ENCODE measurements at places on chromosomes 5 and 9.

DNA sequence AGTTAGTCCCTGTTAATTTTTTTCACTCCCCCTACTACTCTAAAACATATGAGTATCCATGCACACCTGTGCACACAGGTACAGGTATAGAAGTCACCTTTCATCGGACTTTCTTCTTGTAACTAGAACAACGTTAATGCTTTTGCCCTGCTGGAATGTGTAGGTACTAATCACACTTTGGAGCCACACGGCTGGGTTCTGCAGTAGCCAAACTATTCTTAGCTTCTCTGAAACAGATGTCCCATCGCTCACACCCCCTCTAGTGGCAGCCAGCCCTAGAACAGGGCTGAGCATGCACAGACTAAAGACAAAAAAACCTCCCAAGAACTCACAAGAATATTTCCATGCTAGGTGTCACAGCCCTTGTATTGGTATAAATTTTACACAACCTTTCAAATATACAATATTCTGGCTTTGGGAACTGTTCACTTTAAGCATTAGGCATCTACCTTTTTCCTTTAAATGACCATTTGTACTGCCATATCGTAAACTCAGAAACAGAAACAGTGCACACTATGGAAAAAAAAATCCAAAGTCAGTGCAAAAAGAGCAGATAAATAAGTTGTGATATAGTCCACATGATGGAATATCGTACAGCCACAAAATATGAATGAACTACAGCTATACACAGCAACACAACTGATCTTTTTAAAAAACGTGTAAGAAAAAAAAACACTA lies 64.0 kb downstream of the RETREG1 start:
- H3K36me3 ChIP-seq = no peaks in the 10 kb centered on the region
- DNase-seq = peak; percentile 49
- H3K4me3 ChIP-seq = no peak overlapping the region
- H3K27ac ChIP-seq = no peak overlapping the region
- peaks cover 6% of the 10 kb centered on the region for H3K4me1 ChIP-seq

DNA sequence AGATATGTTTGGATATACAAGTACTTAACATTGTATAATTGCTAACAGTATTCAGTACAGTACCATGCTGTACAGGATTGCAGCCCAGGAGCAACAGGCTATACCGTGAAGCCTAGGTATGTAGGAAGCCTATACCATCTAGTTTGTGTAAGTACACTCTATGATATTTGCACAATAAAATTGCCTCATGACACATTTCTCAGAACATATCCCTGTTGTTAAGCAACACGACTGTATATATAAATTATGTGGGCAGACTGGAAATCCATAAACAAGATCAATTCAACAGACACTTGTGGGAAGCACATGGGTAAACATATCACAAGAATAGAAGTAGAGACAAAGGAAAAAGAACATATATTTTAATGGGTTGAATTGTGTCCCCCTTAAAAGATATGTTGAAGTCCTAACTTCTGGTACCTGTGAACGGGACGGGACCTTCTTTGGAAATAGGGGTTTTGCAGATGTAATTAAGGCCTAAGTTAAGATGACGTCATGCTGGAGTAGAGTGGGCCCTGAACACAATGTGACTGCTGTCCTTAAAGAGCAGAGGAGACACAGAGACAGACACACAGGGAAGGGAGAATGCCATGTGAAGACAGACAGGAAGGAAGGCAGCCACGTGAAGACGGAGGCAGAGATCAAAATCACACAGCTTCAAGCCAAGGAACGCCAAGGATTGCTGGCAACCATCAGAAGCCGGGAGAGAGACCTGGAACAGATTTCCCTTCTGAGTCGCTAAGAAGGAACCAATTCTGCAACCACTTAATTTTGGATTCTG lies 76.3 kb downstream of the SCAI start:
- H3K27ac ChIP-seq = no peak overlapping the region
- H3K27me3 ChIP-seq = no peaks in the 10 kb centered on the region
- no peaks in the 10 kb centered on the region for H3K4me1 ChIP-seq
- no peak overlapping the region for H3K4me3 ChIP-seq
- DNase-seq = no peak

DNA sequence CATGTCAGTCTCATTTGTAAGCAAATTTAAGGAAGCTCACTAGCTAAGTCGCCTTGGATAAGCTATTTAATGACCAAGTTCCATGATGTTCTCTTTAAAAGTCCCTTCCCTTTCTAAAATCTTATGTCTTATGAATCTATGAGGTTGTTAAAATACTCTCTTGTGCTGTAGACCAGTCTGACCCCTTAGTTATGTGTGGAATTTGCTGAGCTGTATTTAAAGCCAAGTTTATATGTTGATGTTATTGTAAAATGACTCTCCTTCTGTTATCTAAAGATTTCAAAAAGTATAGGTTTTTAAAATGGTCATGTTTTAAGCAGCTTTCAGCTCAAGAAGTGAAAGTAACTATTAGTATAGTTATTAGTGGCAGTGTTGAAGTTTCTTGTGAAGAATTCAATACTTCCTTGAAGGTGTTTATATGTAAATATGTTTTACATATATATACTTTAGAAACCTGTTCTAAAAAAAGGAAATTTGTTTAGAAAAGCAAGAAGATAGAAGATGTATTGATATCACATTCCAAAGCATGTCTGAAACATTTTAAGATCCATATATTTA lies 92.2 kb downstream of the CDC42SE2 start:
- H3K36me3 ChIP-seq = peaks cover 4% of the 10 kb centered on the region
- H3K27ac ChIP-seq = no peak overlapping the region
- no peaks in the 10 kb centered on the region for H3K27me3 ChIP-seq
- H3K4me3 ChIP-seq = no peak overlapping the region
- DNase-seq = no peak

GRCh38 chr5:98510143-98510985 lies 263.1 kb upstream of the RGMB start:
- H3K27me3 ChIP-seq = no peaks in the 10 kb centered on the region
- no peak overlapping the region for H3K27ac ChIP-seq
- DNase-seq = no peak
- H3K4me3 ChIP-seq = no peak overlapping the region

GRCh38 chr5:50699737-50700136 lies 33.3 kb downstream of the PARP8 start:
- H3K4me3 ChIP-seq = no peak overlapping the region
- no peaks in the 10 kb centered on the region for H3K36me3 ChIP-seq
- no peaks in the 10 kb centered on the region for H3K27me3 ChIP-seq
- no peaks in the 10 kb centered on the region for H3K4me1 ChIP-seq
- H3K27ac ChIP-seq = no peak overlapping the region

DNA sequence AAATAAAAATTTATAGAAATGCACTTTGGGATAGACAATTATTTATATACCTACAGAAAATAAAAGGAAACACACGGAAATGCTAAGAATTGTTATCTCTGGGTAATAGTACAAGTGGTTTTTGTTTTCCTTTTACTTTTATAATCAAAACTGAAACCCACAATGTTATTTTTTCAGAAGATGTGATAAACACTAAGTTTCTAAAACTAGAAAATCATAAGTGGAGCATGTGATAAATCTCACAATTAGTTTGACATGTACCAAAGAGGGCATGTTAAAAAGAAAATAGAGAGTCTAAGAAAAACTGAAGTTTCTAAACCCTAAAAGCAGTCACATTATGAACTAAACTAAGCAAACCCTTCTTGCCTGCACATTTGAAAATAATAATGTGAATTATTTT lies 61.1 kb downstream of the OXCT1 start:
- no peaks in the 10 kb centered on the region for H3K4me1 ChIP-seq
- no peak overlapping the region for H3K27ac ChIP-seq
- H3K4me3 ChIP-seq = no peak overlapping the region
- H3K27me3 ChIP-seq = no peaks in the 10 kb centered on the region
- DNase-seq = no peak

GRCh38 chr5:74454263-74455030 lies 186.1 kb downstream of the ENC1 start:
- no peaks in the 10 kb centered on the region for H3K4me1 ChIP-seq
- H3K36me3 ChIP-seq = no peaks in the 10 kb centered on the region
- H3K27ac ChIP-seq = no peak overlapping the region
- H3K27me3 ChIP-seq = no peaks in the 10 kb centered on the region

- H3K4me1 ChIP-seq = no peaks in the 10 kb centered on the region
- DNase-seq = no peak
- no peaks in the 10 kb centered on the region for H3K36me3 ChIP-seq
Observed at GRCh38 chr9:116789081-116789480, 102.0 kb downstream of the TRIM32 start.

DNA sequence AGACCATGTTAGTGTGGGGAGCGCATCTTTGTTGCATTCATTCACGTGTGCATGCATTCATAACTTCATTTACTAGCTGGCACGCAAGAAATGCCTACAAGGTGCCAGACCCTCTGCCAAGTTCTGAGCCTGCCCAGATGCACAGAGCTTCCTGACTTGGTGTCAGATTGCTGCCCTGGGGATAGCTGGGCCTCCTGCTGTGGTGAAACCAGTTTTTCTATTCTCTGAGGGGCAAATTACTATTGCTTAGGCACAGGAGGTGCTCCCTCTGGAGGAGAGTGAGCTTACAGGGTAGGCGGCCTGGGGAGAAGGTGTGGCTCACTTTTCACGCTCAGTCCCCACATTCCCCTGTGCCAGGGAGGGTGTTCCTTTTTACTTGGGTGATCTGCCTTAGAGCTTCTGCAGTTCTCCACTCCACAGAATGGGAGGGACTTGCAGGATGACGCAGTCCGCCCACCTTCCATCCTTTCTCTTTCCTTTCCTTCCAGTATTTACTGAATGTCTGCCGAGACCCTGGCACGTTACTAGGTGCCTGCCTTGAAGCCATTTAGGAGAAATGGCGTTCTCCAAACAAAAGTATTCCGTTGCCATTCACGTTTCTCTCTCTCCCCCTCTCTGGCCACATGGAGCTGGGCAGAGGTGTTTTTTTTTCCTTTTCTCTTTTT lies 27.9 kb upstream of the CTNNA1 start:
- H3K36me3 ChIP-seq = no peaks in the 10 kb centered on the region
- peak overlapping the region; percentile 69 for H3K27ac ChIP-seq
- no peak overlapping the region for H3K4me3 ChIP-seq
- DNase-seq = peak; percentile 86
- peaks cover 22% of the 10 kb centered on the region for H3K4me1 ChIP-seq

- no peak overlapping the region for H3K27ac ChIP-seq
- H3K4me1 ChIP-seq = no peaks in the 10 kb centered on the region
- no peak overlapping the region for H3K4me3 ChIP-seq
- no peak for DNase-seq
- no peaks in the 10 kb centered on the region for H3K27me3 ChIP-seq
- no peaks in the 10 kb centered on the region for H3K36me3 ChIP-seq
Observed at GRCh38 chr5:39120052-39120420, 45.8 kb upstream of the RICTOR start.

- peaks cover 15% of the 10 kb centered on the region for H3K27me3 ChIP-seq
- H3K27ac ChIP-seq = no peak within 1 kb of the TSS
- no peak for DNase-seq
- H3K4me1 ChIP-seq = no peaks in the 10 kb centered on the region
- H3K4me3 ChIP-seq = no peak within 1 kb of the TSS
Observed at GRCh38 chr5:177995691-177996595, at the start of gene PROP1. TSS of gene PROP1 (minus strand) at chr5:177996242. CDS start at chr5:177995933, 309 bp downstream.

DNA sequence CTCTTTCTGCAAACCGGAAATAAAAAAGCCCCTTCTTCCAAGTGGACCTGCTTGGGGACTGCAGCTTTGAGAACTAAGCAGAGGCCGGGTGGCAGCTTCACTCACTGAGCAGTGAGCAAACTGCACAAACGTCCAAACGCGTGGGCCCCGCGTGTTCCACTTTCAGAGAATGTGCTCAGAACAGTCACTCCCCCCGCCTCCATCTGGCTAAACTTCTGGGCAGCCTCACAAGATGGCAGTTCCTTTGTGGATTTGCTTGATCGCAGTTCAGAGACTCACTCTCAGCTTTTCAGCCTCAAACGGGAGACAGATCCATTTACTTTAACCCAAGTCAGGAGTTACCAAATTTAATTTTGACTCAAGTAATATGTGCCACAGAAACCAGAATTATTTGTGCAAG lies 216.6 kb downstream of the TLE1 start:
- H3K4me3 ChIP-seq = no peak overlapping the region
- no peak overlapping the region for H3K27ac ChIP-seq
- H3K27me3 ChIP-seq = no peaks in the 10 kb centered on the region
- H3K4me1 ChIP-seq = no peaks in the 10 kb centered on the region

DNA sequence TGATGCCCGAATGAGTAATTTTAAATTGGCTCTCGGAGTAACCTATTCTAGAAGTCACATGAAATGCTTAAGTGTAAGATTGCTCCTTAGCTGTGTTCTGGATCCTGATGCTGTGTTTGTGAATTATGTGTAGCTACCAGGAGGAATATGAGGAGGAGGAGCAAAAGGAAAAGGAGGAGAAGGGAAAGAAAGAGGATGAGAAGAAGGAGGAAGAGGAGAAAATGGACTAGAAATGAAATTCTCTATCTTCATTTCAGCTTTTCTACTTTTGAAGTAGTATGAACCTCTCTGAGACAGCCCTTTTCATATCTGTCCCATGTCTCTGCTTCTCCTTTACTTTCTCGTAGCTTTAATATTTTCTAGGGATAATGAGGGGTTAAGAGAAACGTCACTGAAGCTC lies 119.4 kb upstream of the ACTBL2 start:
- DNase-seq = no peak
- no peaks in the 10 kb centered on the region for H3K36me3 ChIP-seq
- H3K27ac ChIP-seq = no peak overlapping the region
- no peak overlapping the region for H3K4me3 ChIP-seq
- H3K27me3 ChIP-seq = no peaks in the 10 kb centered on the region

DNA sequence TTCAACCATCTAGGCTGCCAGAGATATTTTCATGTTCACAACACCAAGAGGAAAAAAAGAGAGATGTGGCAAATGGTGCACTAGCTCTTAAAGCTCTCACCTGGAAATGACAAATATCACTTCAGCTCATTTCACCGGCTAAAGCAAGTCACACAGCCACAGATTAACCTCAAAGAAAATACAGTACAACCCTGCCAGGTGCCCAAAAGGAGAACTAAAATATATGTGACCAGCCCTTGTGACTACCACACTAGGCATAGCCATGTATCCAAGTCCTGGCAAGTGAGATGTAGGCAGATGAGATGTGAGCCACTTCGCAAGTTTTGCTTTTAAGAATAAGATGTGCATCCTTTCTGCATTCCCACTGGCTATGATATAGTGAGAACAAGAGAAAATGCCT lies 41.4 kb downstream of the AGTPBP1 start:
- no peaks in the 10 kb centered on the region for H3K27me3 ChIP-seq
- H3K4me3 ChIP-seq = no peak overlapping the region
- H3K36me3 ChIP-seq = no peaks in the 10 kb centered on the region
- DNase-seq = no peak
- H3K4me1 ChIP-seq = no peaks in the 10 kb centered on the region

GRCh38 chr5:67233075-67233474 lies 36.5 kb upstream of the CD180 start:
- 0 out of 2 replicates have a peak, but pooled peaks cover 2% of the 10 kb centered on the region for H3K4me1 ChIP-seq
- no peaks in the 10 kb centered on the region for H3K27me3 ChIP-seq
- no peak for DNase-seq
- no peaks in the 10 kb centered on the region for H3K36me3 ChIP-seq

- H3K27ac ChIP-seq = no peak overlapping the region
- no peaks in the 10 kb centered on the region for H3K4me1 ChIP-seq
- H3K36me3 ChIP-seq = no peaks in the 10 kb centered on the region
- DNase-seq = no peak
Observed at GRCh38 chr5:20248118-20248517, 260.1 kb upstream of the CDH18 start.

- peaks cover 8% of the 10 kb centered on the region for H3K27me3 ChIP-seq
- DNase-seq = no peak
- no peak overlapping the region for H3K27ac ChIP-seq
- no peaks in the 10 kb centered on the region for H3K4me1 ChIP-seq
Observed at GRCh38 chr5:146366904-146367303, 28.3 kb downstream of the POU4F3 start.

- H3K27me3 ChIP-seq = no peaks in the 10 kb centered on the region
- peaks cover 100% of the 10 kb centered on the region for H3K4me1 ChIP-seq
Observed at GRCh38 chr9:94916956-94917355, 190.5 kb downstream of the AOPEP start.

- no peak for DNase-seq
- no peak overlapping the region for H3K27ac ChIP-seq
- peaks cover 18% of the 10 kb centered on the region for H3K4me1 ChIP-seq
- H3K36me3 ChIP-seq = no peaks in the 10 kb centered on the region
Observed at GRCh38 chr5:96783326-96783725, 24.4 kb downstream of the ERAP1 start.
